Left renal cortex interstitium (tissue), 4 donors: ENCODE measurements at places on chromosomes 12 and 14. TPM values are rescaled to one million over a fixed set of nuclear protein-coding genes. Genes with fewer than 3 reads are reported as not detected.

Gene NRIP2
- polyA plus RNA-seq, result 31.1 TPM

GRCh38 chr14:77407158-77407557 lies 16.2 kb downstream of the NOXRED1 start:
- no peak for DNase-seq

- DNase-seq, result no peak
Measured at GRCh38 chr12:96219700-96220206, 25.6 kb downstream of the ELK3 start.

Gene TTC6
- 0.53 TPM for polyA plus RNA-seq

- DNase-seq, result no peak
Measured at GRCh38 chr14:89349171-89350008, 67.6 kb downstream of the FOXN3 start.

GRCh38 chr12:11581179-11581755 lies 68.2 kb upstream of the ETV6 start:
- DNase-seq, result peak; percentile 66

Gene FAR2
- 39.3 TPM for polyA plus RNA-seq

GRCh38 chr12:112179916-112180315 lies 54.6 kb downstream of the TRAFD1 start:
- no peak for DNase-seq

Gene ANP32D
- 0.27 TPM for polyA plus RNA-seq

GRCh38 chr14:77245820-77246219 lies 25.2 kb downstream of the NGB start:
- DNase-seq, result no peak

Gene FBLN5
- 181 TPM for polyA plus RNA-seq

Gene NYNRIN
- polyA plus RNA-seq, result 49.7 TPM

Gene TBC1D30
- 6.7 TPM for polyA plus RNA-seq

Gene CLEC4C
- not detected for polyA plus RNA-seq

- no peak for DNase-seq
Measured at GRCh38 chr14:76080025-76080424, 71.7 kb upstream of the GPATCH2L start.

Gene CLEC7A
- 1.4 TPM for polyA plus RNA-seq

Gene RFX4
- not detected for polyA plus RNA-seq

Gene TBX3
- polyA plus RNA-seq, result 70.5 TPM

GRCh38 chr12:108858311-108859074 lies 1.1 kb upstream of the SSH1 start:
- no peak for DNase-seq

Gene RPGRIP1
- 0.47 TPM for polyA plus RNA-seq

GRCh38 chr14:56422703-56423213 lies 156.8 kb upstream of the TMEM260 start:
- peak; percentile 37 for DNase-seq

- DNase-seq, result no peak
Measured at GRCh38 chr14:30584058-30584630, 25.2 kb downstream of the G2E3 start.

- no peak for DNase-seq
Measured at GRCh38 chr14:48504921-48505320, 829.5 kb upstream of the MDGA2 start.

DNA sequence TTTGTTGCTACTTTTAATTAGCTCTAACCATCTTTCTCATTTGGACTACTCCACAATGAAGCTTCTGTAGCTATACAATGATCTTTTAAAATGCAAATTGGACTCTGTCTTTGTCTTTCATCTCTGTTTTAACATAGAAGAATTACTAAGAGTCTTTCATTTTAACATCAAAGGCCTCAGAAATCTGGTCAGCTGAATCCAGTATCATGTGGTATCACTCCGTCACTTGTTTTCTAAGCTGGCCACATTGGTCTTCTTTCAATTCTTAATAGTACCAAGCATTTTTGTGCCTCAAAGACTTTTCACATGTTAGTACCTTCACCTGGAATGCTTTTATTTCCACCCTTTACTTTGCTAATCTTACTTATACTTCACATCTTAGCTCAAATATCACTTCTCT lies 95.5 kb upstream of the SLC16A7 start:
- DNase-seq, result no peak

Gene TGFB3
- 16.3 TPM for polyA plus RNA-seq

- DNase-seq, result no peak
Measured at GRCh38 chr14:65128096-65128495, 25.8 kb upstream of the MAX start.

DNA sequence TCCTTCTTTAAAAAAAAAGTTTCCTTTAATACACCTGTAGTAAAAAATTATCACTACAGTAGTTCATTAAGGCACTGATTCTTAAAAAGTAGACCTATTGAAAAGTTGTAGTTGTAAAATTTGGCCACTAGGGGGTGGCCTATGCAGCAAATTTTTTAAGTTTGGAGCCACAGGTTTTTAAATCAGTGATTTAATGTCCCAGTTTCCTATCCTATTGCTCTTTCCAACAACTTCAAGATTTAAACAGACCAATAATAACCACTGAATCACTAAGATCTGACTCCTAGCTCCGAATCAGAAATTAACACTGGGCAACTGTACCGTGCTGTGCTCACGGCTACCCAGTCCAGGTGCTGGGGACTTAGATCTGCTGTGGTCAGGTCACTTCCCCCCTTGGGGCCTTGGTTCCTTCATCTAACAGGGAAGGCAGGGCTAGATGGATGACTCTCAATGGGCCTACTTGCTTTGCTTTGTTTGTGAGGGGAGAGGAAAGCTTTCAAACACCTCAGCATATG lies 279.3 kb downstream of the MED13L start:
- peak; percentile 38 for DNase-seq

- DNase-seq, result no peak
Measured at GRCh38 chr14:76977793-76978720, 50.5 kb downstream of the IRF2BPL start.

GRCh38 chr12:23359975-23360701 lies 589.3 kb downstream of the SOX5 start:
- peak; percentile 39 for DNase-seq

GRCh38 chr12:79634957-79635471 lies 55.8 kb downstream of the PAWR start:
- DNase-seq, result no peak

GRCh38 chr12:72141381-72141780 lies 130.8 kb upstream of the TRHDE start:
- no peak for DNase-seq

DNA sequence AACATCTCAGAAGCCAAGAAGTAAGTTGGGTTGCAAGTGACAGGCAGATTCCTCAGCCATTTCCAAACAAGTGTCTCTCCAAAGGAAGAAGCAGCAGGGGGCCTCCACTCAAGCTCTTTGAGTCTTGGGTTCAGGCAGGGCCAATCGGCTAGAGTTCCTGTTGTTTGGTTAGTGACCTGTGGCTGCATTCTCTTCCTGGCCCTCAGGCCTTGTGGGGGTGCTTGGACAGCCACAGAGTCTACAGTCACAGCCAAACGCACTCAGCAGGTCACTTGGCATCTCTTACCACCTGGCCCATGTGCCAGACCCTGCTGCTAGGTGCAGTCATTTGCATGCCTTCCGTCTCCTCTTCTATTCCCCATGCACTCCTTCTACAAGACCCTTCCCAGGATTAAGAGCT lies 353.9 kb downstream of the GRIN2B start:
- no peak for DNase-seq

Gene MARCHF9
- polyA plus RNA-seq, result 18.6 TPM

Gene TFCP2
- 54.4 TPM for polyA plus RNA-seq

- DNase-seq, result no peak
Measured at GRCh38 chr12:93918262-93918661, 230.1 kb upstream of the PLXNC1 start.

DNA sequence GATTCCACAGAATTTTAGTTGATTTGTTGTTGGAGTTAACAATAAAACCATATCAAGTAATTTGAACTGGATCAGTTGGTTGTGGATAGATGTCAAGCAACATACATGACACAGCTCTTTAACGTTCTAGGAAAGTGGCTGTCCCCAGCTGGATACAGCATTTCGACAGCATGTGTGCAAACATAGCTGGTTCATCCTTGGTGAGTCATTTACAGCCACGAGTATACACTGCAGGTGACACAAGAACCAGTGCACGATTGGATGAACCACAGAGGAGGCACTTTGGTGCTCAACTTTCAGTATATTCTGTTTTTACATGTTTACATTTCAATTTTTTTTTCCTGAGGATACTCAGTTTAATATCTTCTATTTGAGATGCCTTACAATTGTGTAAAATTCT lies 242.4 kb downstream of the TMEM117 start:
- DNase-seq, result no peak

DNA sequence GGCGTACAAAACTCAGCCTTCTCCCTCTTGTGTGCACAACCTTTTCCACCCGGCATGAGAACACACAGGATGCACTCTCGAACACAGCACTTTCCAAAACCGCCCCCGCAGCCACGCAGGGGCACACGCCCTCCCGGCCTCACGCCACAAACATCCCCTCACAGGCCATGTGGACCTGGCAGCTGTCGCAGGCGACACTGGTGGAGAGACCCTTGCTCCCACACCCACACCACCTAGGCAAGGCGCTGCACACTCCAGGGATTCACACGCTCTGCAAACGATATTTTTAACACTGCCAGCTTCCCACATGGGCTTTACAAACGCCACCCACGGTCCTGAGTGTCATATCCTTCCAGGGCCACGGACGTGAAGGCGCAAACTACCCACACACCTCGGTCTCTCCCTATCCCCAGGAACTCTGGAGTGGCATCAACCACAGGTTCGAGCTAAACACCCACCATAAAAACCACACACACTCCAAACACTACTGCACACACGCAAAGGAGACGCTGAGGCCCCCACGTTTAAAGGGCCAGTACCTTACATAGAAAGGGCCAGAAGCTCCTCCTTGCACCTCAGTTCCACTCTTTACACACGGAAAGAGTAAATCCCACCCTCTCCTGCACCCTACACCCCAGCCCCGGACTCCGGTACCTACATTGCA lies 12.4 kb upstream of the ITGB7 start:
- no peak for DNase-seq

DNA sequence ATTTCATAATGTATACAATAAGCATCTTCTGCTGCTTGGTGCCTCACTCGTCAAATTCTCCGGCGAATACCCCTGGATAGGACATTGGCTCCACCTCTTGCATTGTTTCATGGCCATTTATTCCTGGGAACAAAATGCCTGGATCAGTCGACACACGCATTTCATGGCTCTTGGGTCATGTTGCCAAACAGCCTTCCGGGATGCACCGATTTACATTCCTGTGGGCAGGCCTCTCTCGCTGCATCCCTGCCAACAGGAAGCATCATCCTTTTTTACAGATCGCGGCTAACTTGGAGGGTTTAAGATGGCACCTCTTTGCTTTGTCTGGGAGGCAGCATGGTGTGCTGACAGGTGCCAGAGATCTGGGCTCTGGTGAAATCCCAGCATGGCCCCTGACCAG lies 32.7 kb upstream of the RIMBP2 start:
- DNase-seq, result no peak

Gene ACOT6
- not detected for polyA plus RNA-seq

GRCh38 chr12:111181143-111181726 lies 187.7 kb downstream of the PHETA1 start:
- DNase-seq, result peak; percentile 72

Gene RAD52
- 19.0 TPM for polyA plus RNA-seq

DNA sequence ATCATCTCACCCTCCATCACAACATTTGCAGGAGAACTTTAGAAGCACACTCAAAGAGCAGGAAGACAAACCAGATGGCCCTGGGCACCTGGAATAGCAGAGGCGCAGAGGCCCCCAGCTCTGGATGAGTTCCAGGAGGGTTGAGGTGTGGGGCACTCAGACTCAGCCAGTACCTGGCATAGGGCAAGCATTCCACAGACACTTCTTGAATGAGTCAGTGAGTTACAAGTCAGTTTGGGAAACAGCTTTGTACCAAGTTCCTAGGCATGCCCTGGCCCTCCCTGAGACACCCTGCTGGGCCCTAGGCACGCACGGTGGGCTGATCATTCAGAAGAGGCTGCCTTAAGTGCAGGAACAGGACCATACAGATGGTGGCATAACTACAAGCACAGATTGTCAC lies 54.3 kb downstream of the MAP3K9 start:
- no peak for DNase-seq

DNA sequence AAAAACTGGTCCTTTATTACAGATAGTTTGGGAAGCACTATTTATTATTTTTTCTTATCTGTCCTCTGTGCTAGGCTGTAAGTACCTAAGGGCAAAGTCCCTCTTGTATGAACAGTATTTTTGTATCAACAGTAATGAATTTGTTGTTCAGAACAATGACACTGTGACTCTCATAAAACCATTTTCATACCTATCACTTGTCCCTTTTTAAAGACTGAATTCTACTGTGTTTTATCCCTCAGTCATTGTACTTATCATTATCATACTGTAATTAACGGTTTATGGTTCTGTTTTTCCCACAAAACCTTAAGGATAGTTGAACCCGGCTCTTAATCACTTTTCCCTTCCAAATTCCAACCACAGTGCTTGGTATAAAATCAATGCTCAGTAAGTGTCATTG lies 69.4 kb downstream of the SRGAP1 start:
- DNase-seq, result no peak

DNA sequence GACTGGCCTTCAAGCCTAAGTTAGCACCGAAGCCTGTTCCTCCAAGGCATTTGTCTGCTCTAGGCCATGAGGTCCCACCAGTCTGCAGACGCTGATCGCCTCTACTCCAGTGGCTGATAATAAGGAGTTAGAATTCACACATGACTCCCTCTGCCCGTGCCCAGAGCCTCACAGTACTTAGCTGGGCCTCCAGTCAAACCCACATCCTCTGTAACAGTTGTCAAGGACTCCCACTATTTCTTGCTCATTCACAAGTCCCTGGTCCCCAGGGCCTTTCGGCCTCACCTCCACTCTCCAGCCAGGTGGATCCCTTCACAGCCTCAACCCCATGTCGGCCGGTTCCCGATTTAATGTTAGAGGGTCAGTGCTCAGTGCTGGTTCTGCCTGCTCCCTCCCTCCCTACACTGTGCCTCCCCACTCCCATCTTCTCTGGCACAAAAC lies 6.3 kb upstream of the KRT5 start:
- no peak for DNase-seq

Gene CFAP251
- polyA plus RNA-seq, result 16.4 TPM

DNA sequence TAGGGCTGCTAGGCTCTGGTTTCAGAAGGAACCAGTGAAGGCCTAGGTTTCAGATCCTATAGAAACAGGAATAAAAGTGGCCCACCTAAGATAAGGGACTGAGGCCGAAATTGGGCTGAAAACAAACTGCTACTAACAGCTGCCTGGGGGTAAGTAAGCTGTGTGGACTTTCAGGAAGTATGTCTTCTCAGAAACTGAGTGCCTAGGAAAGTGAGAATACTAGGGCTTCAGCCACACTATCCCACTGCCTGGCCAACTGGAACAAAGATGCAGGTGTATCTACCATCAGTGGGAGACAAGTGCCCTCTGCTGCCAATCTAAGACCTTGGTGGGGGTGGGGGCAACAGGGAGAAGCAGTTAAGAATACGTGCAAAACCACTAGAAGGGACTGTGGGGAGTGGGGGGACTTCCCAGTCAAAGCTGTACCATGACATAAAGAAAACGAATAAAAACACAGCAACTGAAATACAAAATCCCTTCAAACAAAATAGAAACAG lies 82.5 kb downstream of the MED13L start:
- DNase-seq, result no peak
